Stimulated activated CD4-positive, alpha-beta T cell treated with anti-CD3 and anti-CD28 coated beads, TNF-alpha, amount 100 ng/mL, for 48 hours (primary cell): ENCODE measurements at places on chromosomes 12 and 14.

- DNase-seq, result no peak
Observed at GRCh38 chr12:64044191-64044590, 177.9 kb downstream of the KICS2 start.

- DNase-seq, result no peak
Observed at GRCh38 chr12:130280231-130280630, 57.5 kb upstream of the PIWIL1 start.

DNA sequence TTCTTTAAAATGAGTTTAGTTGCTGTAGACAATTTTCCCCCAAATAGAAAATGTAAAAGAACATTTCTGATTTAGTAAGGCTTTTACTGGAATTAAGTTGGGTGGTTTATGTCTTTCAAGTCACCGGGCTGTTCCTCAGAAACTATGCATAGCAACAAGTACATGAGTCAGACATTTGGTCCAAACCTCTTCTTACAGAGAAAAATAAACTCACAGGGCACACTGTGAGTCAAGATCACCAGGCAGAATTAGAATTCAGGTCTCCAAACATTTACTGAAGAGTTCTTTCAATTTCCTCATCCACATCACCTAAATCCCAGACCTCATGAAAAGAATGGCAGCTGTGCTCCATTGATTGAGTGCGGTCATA, 476.1 kb upstream of the SOX5 start:
- DNase-seq, result no peak

GRCh38 chr14:68380329-68380741, 412.5 kb downstream of the ZFP36L1 start:
- no peak for DNase-seq

DNA sequence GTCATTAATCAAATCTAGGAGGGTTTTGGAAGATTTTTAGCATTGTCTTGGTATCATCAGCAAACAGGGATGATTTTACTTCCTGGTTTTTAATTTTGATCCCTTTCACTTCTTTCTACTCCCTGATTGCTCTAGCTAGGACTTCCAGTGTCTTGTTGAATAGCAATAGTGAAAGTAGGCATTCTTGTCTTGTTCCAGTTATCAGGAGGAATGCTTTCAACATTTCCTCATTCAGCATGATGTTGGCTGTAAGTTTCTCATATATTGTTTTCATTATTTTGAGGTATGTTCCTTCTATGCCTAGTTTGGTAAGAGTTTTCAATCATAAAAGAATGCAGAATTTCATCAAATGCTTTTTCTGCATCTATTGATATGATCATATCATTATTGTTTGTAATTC, 244.2 kb upstream of the CLEC14A start:
- no peak for DNase-seq

DNA sequence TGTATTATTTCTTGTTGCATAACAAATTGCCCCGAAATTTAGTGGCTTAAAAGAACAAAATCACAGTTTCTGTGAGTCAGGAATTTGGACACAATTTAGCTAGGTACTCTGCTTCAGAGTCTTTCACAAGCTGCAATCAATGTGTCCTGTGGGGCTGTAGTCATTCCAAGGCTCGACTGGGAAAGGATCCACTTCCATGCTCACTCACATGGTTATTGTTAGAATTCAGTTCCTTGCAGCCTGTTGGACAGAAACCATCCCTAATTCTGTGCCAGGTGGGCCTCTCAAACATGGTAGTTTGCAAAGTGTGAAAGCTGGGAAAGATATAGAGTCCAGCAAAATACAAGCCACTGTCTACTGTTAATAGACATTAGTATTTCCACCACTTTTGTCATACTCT, 59.7 kb upstream of the ARID2 start:
- DNase-seq, result no peak

DNA sequence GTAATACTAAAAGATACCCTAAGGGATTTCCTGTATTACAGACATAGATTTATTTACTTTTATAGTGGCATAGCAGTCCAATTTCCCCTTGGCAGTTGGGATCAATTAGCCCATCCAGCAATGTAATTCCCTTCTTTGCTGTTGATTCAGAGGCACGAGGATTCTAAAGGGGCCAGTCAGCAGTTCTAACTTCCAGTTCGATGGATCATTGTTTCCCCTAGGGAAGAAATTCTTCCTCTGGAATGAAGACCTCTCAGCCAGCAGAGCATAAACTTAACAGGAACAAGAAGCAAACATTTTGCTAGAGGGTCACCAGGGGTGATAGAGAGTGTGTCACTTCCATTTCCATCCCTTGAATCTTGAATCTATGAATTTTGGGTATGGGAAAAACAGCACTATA, 395.7 kb upstream of the NOVA1 start:
- no peak for DNase-seq

- DNase-seq, result no peak
Observed at GRCh38 chr14:55749201-55749812, 169.3 kb downstream of the KTN1 start.

- no peak for DNase-seq
Observed at GRCh38 chr12:62260733-62261683, 804 bp downstream of the USP15 start.

DNA sequence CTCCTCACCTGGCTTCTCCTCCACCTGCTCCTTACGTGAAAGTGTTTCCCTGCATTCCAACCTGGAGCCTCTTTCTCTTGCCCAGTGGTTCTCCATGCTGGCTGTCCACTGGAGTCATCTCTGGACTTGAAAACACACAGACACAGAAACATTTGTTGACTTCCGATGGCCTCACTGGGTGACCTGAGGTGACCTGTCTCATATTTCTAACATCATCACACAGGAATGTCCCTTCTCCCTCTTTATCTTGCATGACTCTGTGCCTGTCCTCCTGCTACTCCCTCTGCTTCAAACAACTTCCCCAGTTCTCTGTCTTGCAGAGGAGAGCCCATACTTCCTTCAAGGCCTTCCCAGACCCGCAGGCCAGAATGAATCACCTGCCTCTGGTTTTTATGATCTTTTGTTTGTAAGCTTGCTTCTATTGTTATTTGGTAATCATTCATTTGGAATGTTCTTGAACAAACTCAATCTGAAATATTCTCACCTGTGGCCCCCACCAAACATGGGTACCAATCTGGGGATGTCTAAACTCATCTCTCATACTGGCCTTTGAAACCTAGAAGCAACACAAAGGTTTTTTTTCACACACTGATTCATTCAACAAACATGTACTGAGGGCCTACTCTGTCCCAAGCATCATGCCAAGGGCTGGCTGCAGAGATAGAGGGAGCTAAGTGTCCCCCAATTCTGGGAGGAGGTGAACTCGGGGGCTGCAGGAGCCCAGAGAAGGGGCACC, 9.7 kb upstream of the RIN3 start:
- no peak for DNase-seq

DNA sequence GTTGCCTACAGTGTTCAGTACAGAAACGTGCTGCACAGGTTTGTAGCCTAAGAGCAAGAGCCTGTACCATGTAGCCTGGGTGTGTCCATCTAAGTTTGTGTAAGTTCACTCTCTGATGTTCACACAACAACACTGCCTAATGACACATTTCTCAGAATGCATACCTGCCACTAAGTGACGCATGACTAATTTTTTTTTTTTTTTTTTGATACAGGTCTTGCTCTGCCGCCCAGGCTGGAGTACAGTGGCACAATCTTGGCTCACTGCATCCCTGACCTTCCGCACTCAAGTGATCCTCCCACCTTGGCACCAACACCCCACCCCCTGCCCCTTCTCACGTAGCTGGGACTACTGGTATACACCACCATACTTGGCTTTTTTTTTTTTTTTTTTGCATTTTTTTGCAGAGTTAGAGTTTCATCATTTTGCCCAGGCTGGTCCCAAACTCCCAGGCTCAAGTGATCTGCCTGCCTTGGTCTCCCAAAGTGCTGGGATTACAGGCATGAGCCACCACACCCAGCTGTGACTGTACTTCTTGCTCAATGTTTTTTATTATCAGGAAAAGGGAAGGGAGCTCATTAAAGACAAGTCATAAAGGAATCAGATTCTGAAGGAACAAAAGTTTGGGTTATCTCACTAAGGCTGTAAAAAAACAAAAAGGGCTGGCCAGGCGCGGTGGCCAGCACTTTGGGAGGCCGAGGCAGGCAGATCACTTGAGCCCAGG, 10.0 kb upstream of the CDC42BPB start:
- no peak for DNase-seq

GRCh38 chr12:103691063-103691462, 104.0 kb downstream of the STAB2 start:
- no peak for DNase-seq

GRCh38 chr12:97630875-97631274, 168.3 kb downstream of the RMST start:
- DNase-seq, result no peak

DNA sequence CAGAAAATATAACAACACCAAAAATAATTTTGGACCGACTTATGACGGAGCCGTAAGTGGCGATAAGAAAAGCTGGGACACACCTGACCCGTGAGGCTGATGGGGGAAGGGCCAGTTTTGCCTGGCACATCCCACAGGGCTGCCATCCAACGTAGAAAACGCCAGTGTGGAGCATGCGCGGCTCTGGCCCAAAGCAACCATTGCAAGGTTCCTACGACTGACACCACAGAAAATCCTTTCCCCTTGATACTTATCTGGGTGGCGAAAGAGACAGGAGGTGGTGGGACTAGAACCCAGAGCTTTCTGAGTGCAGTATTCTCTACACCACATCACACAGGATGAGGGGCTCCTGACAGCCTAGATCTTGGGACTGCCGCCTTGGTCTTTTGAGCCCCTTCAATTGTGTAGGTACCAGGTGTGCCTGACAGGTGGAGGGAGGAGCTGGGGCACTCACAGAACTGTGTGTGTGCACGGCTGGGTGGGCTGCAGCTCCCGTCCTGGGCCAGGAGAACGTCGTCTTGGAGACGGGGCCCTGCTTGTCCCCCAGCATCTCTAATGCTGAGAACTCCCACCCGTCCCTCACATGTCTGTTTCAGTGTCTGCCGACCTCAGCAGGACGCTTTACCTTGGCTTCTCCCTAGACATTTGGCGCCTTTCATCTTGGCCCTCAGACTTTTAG, 17.4 kb upstream of the CACNA2D4 start:
- no peak for DNase-seq

DNA sequence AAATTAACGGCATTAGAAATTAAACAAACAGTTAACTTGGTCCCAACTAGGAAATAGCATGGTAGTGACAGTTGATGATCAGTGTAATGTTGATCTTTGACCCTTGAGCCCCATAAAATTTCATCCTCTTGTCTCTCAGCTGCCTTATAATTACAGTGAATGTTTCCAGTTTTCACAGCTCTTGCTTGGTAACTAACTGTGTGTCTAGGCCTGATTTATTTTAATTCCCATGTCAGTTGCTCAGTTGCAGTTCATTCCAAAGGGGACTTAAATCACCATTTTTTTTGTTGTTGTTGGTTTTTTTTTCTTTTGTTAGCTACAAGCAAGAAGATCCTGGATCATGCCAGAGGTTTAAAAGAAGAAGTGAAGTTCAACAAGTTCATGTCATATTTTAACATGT, 1883.7 kb upstream of the FLRT2 start:
- DNase-seq, result no peak

GRCh38 chr14:100669468-100669867, 57.2 kb upstream of the DLK1 start:
- no peak for DNase-seq

- DNase-seq, result no peak
Observed at GRCh38 chr12:30859226-30859625, 67.3 kb upstream of the TSPAN11 start.

GRCh38 chr12:55965240-55965639, 602 bp downstream of the PMEL start:
- no peak for DNase-seq

GRCh38 chr14:74579447-74580274, 32.4 kb downstream of the LTBP2 start:
- DNase-seq, result no peak

DNA sequence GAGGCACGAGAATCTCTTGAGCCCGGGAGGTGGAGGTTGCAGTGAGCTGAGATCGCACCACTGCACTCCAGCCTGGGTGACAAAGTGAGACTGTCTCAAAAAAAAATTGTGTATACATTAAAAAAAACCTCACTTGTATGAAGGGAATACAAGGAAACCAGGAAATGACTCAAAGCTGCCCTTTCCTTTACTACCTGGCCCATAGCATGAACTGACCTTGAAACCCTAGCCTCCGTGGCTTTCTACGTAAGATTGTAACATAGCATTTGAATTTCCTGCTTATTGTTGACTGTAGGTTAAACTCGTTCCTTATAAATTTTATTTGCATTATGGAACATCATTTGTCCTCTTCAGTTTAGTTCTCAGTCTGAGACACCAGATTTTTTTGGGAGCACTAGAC, 9.1 kb upstream of the DDX47 start:
- DNase-seq, result no peak

GRCh38 chr14:36066636-36067035, 109.9 kb downstream of the PTCSC3 start:
- no peak for DNase-seq

DNA sequence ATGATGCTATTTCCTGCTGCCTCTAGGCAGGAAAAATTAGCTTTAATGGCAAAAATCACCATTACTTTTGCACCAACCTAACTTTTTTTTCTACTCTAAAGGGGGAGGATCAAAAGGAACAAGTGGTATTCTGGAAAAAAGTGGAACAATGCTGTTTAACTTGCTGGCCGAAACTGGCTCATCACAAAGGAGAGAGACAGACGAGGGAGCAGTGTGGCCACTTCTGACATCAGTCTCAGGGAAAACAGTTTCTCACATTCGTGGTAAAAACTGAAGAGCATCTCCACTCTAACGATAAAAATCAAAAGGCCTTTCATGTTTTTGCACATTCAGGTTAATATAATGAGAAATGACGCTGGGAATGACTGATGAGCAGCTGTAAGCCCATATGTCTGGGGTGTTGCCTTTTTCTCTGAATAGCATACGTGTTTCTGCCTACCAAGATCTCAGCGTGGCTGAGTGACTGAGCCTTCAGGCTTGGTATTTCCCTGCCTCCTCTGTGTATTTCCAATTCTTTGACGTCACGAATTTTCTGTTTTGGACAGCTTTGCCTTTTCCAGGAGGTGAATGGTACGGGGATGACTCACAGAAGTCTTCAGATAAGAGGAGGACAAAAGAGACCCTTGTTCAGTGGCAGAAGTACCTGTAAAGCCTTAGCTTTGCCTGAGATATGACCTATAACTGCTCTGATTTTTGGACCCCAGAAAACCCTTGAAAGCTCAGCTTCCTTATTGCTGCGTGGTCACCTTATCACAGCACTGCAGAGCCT, 358.8 kb downstream of the GLT1D1 start:
- DNase-seq, result no peak

DNA sequence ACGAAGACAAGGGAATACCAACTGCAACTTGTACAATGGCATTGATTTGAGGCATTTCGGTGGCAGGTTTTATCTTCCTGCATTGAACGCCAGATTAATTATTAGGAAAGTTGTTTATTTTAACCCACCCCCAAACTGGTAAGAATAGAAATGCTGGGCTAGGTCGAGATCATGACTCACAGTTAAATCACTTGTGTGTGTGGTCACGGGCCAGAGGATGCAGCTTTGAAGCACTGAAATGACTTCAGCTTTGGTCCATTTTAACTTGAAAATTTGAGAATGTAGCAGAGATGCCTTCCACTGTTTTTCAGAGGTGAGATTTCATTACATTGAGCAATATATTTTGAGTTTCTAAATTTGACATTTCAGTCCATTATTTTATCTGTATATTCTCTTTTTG, 23.6 kb upstream of the KCNH3 start:
- DNase-seq, result no peak
